ENCODE measurements at places on chromosomes 6 and 20.

DNA sequence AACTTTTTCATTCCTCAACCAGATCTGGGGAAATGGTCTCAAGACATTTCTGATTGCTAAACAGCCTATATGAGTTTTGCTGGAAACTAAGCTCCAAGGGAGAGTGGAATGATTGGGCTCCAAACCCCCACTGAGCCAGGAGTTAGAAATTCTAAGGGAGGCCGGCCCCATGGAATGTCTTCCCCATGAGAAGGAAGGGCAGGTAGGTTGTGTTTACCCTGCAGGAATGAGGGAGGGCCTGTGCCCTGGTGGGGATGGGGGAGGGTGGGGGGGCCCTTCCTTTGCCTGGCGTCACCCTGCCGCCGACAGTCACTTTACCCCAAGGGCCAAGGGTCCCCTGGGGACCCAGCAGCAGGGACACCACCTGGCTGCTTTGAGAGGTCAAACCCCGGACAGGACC is 298.9 kb downstream of the TFAP2C start:
- DNase-seq, result no peak

GRCh38 chr6:107582086-107582485 is 92.2 kb downstream of the SOBP start:
- DNase-seq, result no peak

GRCh38 chr6:149929422-149929821 is 6.5 kb upstream of the RAET1G start:
- no peak for DNase-seq

- DNase-seq, result no peak
Measured at GRCh38 chr20:17808357-17808756, 108.6 kb downstream of the BANF2 start.

- DNase-seq, result no peak
Measured at GRCh38 chr6:13838616-13839015, 24.3 kb upstream of the MCUR1 start.

DNA sequence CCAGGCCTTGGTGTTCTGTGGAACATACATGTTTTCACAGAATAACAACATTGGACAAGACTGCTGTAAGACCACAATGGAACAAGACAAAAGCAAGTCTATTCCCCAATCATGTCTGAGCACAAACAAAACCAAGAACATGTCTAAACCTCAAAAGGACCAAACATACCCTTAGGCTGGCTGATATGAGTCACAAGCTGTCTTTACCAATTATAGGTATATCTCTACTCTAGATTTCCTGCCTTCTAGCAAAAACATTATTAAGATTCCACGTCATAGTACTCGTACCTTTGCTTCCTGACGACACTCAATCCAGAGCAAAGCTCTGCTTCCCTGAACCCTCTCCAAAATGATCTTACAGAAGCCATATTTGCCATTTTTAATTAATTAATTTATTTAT is 15.4 kb upstream of the L3MBTL1 start:
- DNase-seq, result no peak

- no peak for DNase-seq
Measured at GRCh38 chr6:170236131-170236836, 54.6 kb downstream of the DLL1 start.

GRCh38 chr20:32999603-33000250 is 4.5 kb downstream of the SUN5 start:
- DNase-seq, result no peak

DNA sequence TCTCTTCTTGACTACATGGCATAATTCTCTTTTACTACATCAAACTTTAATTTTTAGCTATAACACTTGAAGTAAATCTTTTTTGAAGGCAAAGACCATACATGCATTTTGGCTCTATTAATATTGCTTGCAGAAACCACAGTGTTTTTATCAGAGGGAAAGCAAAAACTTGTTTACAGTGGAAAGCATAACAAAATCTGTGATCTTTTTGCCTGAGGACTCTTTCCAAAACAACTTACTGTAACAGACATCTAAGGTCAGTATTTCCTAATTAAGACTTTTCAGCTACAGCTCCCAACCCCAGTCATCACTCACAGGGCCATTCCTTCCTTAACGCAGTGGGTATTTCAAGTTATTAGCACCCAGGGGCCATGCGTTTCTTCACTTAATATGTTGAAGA is 274.7 kb downstream of the CDKAL1 start:
- no peak for DNase-seq

DNA sequence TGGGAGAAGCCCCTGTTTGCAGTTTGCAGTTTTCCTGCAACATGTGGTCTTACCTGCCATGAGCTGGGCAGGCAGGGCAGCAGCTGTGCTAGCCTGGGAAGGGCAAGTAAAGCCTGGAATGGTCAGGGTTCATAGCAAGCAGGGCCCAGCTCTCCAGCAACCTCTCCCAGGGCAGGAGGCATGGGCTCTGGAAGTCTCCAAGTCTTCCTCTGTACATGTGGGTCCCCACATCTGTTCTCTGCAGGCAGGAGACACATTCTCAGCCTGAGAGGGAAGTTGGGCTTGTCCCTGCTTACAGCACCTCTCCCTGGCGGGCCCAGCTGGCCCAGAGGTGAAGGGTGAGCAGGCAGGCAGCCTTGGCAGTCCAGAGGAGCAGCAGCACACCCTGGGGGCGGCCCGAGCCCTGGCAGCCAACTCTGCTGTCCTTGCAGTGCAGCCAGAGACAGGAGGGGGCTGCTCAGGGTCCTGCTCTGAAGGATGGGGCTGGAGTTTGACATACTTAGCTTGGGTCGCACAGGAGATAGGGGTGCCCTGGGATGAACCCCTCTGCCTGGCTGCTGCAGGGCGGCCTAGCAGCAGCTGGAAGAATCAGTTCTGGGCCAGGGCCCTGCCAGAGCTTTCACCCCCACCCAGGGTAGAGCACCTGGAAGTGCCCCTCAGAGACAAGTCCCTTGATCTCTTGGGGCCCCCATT is 176.0 kb downstream of the MRPL14 start:
- no peak for DNase-seq

DNA sequence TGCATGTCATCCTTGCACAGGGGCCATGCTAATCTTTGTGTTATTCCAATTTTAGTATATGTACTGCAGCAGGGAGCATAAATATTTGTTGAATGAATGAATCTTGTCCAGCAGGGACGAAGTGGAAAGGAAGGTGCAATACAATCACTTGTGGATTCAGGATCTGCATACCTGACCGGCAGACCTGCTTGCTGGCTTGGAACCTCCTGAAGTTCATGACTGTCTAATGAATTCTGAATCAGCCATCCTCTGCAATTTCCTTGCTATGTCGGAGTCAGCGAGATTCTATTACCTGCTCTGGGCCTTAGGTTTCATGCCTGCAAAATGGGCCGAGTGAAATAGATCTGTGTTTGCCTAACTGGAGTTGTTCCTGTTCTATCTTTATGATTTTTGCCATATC is 17.4 kb upstream of the NCOA3 start:
- DNase-seq, result no peak

- DNase-seq, result no peak
Measured at GRCh38 chr6:11847515-11848345, 69.1 kb upstream of the ADTRP start.

- DNase-seq, result no peak
Measured at GRCh38 chr6:41200901-41201763, at the start of gene TREML2. TSS of gene TREML2 (minus strand) at chr6:41201149. CDS start at chr6:41201008, 141 bp downstream.

DNA sequence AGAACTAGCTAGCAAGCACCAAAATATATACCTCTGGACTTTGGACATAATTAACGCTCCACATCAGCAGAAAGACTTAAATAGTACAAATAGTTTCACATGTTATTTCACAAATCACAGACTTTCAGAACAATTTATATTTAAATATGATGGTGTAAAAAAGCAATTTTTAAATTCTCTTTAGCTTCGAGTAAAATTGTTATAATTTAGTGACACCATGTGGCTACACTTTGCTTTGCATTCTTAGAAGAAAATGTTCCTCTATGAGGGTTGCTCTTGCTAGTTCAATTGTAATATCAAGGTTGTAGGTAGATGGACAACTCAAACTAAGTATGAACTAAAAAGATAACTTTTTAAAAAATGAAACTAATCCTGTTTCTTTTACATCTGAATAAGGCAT is 69.0 kb downstream of the BTBD9 start:
- no peak for DNase-seq

- no peak for DNase-seq
Measured at GRCh38 chr20:19936466-19937200, 80.5 kb upstream of the NAA20 start.

- no peak for DNase-seq
Measured at GRCh38 chr6:129992881-129993280, 25.5 kb upstream of the L3MBTL3 start.

GRCh38 chr6:17057322-17057721 is 44.5 kb upstream of the STMND1 start:
- DNase-seq, result no peak

- DNase-seq, result no peak
Measured at GRCh38 chr20:37516811-37517750, 4.0 kb upstream of the NNAT start.

- no peak for DNase-seq
Measured at GRCh38 chr6:131510094-131510493, 62.9 kb upstream of the ARG1 start.

DNA sequence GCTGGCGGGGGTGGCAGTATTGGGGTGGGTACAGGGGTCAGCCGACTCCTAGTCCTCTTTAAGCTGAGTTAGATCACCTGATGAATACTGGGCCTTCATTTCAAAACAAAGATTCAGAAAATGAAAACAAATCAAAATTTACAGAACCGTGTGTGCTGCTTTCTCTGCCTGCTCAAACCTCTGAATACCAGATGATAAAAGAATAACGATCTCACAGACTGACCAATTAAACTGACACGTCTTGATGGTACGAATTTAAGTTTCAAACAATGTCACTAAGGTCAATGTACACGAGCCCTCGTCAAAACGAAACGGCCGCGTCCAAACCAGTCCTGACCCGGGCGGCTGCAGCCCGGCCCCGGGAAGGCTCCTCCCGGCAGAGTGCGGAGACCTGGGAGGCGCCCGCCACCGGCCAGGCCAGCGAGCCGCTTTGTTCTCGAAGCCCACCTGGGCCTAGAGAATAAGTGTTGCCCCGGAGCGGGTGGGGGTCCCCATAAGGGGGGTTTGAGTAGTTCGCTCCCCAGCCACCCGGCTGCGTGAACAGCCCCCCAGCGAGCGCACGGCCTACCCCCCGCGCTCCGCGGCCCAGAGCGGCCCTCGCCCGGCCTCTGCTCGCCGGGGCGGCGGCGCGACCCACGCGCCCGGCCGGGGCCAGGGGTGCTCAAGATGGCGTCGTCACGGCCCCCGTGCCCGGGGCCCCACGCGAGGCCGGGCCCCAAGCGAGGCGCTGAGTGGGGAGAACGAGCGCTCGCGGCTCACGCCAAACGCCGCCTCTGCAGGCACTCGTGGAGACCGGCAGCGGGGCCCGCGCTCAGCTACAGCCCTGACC is 728 bp downstream of the PSMA7 start:
- no peak for DNase-seq

- no peak for DNase-seq
Measured at GRCh38 chr6:52532457-52532856, 44.4 kb downstream of the TRAM2 start.

- no peak for DNase-seq
Measured at GRCh38 chr20:40683221-40683893, 5.7 kb downstream of the MAFB start.

DNA sequence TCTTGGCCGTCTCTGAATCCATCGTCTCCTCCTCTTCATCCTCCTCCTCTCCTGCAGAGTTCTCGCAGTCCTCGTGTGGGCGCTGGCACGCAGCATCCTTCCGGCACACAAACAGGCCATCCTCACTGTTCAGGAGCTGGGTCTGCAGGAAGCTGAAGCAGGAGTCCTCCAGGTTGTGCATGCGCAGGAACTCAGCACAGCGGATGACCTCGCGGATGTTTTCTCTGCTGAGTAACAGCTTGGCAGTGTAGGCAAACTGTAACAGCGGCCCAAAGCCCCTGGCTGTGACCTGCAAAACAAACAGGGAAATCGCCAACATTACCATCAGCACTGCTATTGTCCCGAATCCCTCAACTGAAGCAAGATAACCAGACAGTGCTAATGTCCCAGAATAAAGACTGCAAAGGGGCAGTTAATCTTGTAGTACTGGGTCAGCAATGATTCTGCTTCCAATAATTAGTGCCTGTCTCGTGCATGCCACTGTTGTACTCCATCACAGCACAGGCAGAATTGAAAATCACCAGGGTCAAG is 57.4 kb downstream of the GJA10 start:
- no peak for DNase-seq

DNA sequence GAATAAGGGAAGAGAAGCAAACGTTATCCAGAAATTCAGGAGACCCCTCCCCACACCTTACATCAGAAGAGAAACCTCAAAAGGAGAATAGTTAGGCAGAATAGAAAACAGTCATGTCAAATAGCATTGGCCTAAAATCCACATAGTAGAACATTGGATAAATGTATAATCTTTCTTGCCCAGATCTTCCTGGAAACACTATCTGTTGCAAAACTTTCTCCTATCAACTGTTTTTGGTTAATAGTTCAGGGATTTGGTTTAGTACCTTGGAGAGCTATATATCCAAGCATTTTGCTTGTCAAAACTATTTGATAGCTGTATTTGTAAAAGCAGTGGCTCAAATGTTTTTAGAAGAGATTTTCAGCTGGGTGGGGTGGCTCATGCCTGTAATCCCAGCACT is 74.3 kb upstream of the PHACTR2 start:
- DNase-seq, result no peak

DNA sequence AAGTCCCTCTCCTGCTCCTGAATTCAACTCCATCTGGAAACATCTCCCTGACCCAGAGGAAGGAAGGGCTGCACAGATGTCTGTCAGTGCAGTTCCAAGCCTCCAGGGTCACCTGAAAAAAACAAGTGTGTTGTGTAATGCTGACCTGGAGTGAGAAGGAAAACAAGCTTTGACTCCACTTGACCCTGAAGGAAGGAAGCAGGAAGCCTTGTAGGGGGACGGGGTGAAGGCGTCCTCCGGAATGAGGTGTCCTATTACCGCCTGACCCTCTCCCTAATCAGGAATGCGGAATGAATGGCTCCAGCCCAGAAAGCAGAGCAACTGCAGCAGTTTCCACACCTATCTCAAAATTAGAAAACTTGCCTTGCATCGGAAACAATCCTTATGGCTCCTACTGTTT is 13.9 kb upstream of the ADGRF5 start:
- DNase-seq, result no peak

- no peak for DNase-seq
Measured at GRCh38 chr6:127980996-127981395, 80.1 kb upstream of the THEMIS start.

DNA sequence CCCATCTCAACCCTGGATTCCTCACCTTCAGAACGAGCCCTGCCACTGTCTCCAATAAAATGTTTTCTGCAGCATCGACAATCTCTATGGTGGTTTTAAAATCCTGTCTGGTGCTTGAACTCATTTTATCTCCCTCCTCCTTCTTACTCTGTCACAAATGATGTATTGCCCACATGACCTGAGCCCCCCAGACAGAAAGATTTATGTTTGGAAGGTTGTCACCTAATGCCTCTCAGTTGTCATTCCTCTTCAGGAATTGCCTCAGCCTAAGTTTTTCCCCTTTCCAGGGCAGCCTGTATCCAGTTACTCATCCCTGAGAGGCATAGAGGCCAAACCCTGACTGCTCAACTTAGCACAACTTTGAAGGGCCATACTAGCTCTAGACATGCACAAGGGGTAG is 9.2 kb downstream of the GPX5 start:
- DNase-seq, result no peak
